ENCODE measurements at places on chromosomes 7 and 10.
A peak's percentile ranks its signal among the peaks of the same experiment; 100 is the strongest.

- H3K4me1 ChIP-seq = peaks cover 22% of the 10 kb centered on the region
- no peak overlapping the region for H3K27ac ChIP-seq
- H3K27me3 ChIP-seq = peaks cover 1% of the 10 kb centered on the region
Measured at GRCh38 chr7:100629117-100629716, 12.1 kb downstream of the TFR2 start.

- no peaks in the 10 kb centered on the region for H3K36me3 ChIP-seq
- H3K27ac ChIP-seq = no peak overlapping the region
- DNase-seq = no peak
- no peak overlapping the region for H3K4me3 ChIP-seq
- no peaks in the 10 kb centered on the region for H3K27me3 ChIP-seq
- H3K4me1 ChIP-seq = no peaks in the 10 kb centered on the region
Measured at GRCh38 chr7:40828686-40829600, 694.1 kb downstream of the SUGCT start.

- H3K27ac ChIP-seq = no peak overlapping the region
- no peak for DNase-seq
- no peaks in the 10 kb centered on the region for H3K27me3 ChIP-seq
- no peak overlapping the region for H3K4me3 ChIP-seq
- no peaks in the 10 kb centered on the region for H3K4me1 ChIP-seq
- H3K36me3 ChIP-seq = no peaks in the 10 kb centered on the region
Measured at GRCh38 chr10:82934429-82934828, 1059.4 kb downstream of the NRG3 start.

DNA sequence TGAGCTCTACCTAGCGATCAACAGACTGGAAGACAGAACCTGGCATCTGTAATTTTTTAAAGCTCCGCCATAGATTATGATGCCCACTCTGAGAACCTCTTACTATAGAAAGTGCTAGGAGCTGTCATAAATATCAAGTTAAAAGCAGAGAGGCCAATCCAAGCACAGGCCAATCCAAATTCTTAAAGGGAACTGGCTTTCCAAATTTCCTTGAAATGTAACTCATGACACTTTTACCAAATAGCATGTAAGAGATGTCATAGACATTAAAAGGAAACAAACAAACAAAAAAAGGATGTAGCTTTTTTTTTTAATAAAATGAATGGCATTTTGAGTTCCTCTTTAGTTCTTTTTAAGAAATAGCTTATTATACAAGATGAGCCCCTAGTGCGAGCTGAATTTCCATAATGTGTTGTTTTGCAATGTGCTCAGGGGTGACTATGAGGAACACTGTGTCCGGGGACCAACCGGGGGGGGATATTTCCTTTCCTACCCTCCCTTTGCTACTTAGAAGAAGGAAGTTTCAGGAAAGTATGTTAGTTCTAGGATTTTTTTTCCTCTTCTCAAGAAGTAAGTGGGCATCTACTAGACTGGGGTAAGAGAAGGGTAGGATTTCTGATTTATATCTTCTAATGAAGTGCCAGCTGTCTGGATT, 23.7 kb upstream of the MRC1 start:
- no peaks in the 10 kb centered on the region for H3K36me3 ChIP-seq
- peaks cover 6% of the 10 kb centered on the region for H3K27me3 ChIP-seq
- no peak overlapping the region for H3K4me3 ChIP-seq
- H3K27ac ChIP-seq = no peak overlapping the region
- no peaks in the 10 kb centered on the region for H3K4me1 ChIP-seq

DNA sequence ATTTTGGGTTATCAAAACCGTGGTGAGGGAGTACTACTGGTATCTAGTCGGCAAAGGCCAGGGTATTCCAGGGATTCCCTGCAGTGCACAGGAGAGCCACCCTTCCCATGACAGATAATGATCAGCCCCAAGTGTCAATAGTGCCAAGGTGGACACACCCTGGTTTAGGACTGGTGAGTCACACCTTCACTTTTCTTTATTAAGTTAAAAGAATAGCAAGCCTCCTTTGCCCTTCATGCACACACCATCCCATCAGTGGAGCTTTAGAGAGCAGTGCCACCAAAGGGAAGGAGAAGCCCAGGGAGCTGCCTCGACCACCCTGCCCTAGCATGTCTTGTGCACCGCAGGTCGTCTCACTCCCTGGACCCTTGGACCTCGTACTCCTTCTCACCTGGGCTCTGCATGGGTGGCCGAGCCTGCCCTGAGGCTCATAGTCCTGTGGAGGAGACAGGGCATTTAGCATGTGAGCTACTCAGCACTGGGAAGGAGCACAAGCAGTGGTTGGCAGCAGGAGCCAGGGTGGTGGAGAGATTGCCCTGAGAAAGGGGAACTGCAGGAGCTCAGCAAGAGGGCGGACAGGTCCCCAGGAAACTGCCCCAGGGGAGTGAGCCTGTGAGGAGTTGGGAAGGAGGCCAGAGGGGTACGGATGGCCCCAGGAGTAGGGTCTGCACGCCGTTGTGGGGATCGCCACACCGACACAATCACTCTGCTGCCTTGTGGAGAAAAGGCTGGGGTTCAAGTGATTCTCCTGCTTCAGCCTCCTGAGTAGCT, 17.4 kb downstream of the UBE2D4 start:
- no peaks in the 10 kb centered on the region for H3K4me1 ChIP-seq
- H3K4me3 ChIP-seq = no peak overlapping the region
- no peak for DNase-seq
- H3K36me3 ChIP-seq = peaks cover 10% of the 10 kb centered on the region

GRCh38 chr7:138433583-138434443, 26.2 kb upstream of the TRIM24 start:
- H3K27me3 ChIP-seq = peaks cover 6% of the 10 kb centered on the region
- DNase-seq = no peak
- H3K4me3 ChIP-seq = no peak overlapping the region
- H3K4me1 ChIP-seq = no peaks in the 10 kb centered on the region
- no peak overlapping the region for H3K27ac ChIP-seq

- peak within 1 kb of the TSS; percentile 90 for H3K27ac ChIP-seq
- DNase-seq = peak; percentile 71
- H3K4me3 ChIP-seq = peak within 1 kb of the TSS; percentile 97
- no peaks in the 10 kb centered on the region for H3K27me3 ChIP-seq
- H3K36me3 ChIP-seq = peaks cover 28% of the 10 kb centered on the region
Measured at GRCh38 chr10:100986952-100987684, at the start of the genes MRPL43 and TWNK. MRPL43 (minus strand) TSS chr10:100987497; CDS start chr10:100987443, 54 bp downstream. TWNK (plus strand) TSS chr10:100987543; CDS start chr10:100988211, 668 bp downstream.

- H3K4me1 ChIP-seq = no peaks in the 10 kb centered on the region
- H3K27me3 ChIP-seq = peaks cover 7% of the 10 kb centered on the region
- no peak for DNase-seq
- H3K36me3 ChIP-seq = peaks cover 4% of the 10 kb centered on the region
- H3K4me3 ChIP-seq = no peak overlapping the region
- H3K27ac ChIP-seq = no peak overlapping the region
Measured at GRCh38 chr10:110629680-110630191, 14.4 kb upstream of the RBM20 start.

DNA sequence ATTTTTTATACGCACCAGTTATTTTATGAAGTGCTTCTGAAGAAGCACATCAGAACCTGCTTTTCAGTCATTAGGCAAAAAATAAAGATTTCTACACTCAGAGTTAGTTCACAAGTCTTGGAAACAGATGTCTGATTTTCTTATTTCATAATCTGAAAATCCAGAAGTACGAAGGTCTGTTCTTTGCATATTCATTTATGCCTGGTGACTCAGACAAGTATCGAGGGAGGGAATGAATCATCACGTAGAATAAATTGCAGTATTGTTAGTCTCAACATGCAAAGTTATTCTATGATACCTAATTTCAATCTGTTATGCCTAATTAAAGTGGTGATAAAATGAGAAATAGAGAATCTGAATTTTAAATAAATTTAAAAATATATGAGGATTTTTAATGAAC, 113.6 kb upstream of the SEM1 start:
- no peaks in the 10 kb centered on the region for H3K36me3 ChIP-seq
- no peaks in the 10 kb centered on the region for H3K4me1 ChIP-seq
- H3K4me3 ChIP-seq = no peak overlapping the region
- DNase-seq = no peak

GRCh38 chr10:43138757-43139241, 554 bp downstream of the CSGALNACT2 start:
- H3K4me3 ChIP-seq = peak overlapping the region; percentile 96
- peak overlapping the region; percentile 99 for H3K27ac ChIP-seq
- no peaks in the 10 kb centered on the region for H3K27me3 ChIP-seq
- peaks cover 46% of the 10 kb centered on the region for H3K4me1 ChIP-seq

DNA sequence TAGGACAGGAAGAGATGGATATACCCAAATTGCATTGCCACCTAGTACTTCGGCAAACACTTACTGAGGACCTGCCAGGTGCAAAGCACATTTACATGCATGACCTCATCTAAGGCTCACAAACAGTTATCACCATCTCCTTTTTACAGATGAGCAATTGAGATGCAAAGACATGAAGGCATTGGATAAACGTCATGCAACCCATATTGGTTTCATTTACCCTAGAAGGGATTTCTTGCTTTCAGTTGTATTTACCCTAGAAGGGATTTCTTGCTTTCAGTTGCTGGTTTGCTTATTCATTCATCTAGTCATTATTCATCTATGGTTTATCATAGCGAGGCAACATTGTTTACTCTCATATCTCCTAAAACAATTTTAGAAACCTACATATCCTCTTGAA, 52.2 kb downstream of the STEAP1B start:
- no peak overlapping the region for H3K27ac ChIP-seq
- H3K27me3 ChIP-seq = no peaks in the 10 kb centered on the region

DNA sequence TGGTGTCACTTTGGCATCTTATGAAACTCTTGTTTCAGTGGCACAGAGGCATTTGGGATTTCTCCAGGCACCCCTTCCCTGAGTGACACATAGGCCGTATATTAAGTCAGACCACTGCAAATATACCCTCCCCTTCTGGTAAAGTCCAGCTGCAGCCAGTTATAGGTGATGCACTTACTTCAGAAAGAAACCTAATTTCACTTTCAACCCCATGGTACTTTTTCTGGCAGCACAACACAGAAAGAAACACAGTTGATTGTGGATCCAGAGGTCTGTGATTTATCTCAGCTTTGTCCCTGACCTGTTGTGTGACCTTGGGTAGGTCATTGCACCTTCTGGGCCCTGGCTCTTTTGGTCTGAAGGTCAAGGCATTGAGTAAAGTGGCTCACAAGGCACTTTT, 173.2 kb downstream of the BUB3 start:
- H3K36me3 ChIP-seq = peaks cover 3% of the 10 kb centered on the region
- no peak overlapping the region for H3K27ac ChIP-seq
- no peak overlapping the region for H3K4me3 ChIP-seq
- no peak for DNase-seq
- H3K4me1 ChIP-seq = no peaks in the 10 kb centered on the region

DNA sequence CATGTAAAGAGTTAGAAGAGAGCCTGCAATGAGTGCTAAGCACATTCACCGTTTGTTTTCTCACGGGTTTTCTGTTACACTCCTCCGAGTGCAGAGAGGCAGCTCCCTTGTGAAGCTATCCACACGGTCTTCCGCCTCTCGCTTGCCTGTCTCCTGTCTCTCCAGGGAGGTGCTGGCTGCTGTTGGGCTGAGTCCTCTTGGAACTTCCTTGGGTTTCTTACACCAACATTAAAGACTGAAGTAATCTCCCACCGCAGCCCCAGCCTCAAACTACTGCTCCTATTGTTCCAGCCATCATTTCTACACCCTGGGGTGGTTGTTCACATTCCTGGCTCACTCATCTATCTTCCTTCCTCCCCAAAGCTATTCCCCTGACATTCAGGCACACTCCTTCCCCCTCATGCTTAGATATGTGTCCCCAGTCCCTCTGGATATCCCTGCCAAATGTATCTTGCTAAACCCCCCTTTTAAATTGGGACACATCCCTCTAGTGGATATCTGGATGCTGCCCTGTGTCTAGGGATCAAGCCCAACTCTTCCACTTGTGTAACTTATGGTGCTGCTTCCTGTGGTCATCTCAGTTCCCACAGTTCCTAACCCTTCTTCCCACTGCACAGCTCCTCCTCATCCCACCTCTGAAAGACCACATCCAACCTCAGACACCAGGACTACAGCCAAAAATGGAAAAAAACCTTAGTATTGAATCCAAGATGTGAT, 14.1 kb downstream of the ESYT2 start:
- H3K4me3 ChIP-seq = peak overlapping the region; percentile 35
- peak overlapping the region; percentile 97 for H3K27ac ChIP-seq
- peaks cover 2% of the 10 kb centered on the region for H3K36me3 ChIP-seq
- DNase-seq = no peak
- no peaks in the 10 kb centered on the region for H3K27me3 ChIP-seq

GRCh38 chr10:6464862-6465430, 115.1 kb downstream of the PRKCQ start:
- DNase-seq = no peak
- no peaks in the 10 kb centered on the region for H3K4me1 ChIP-seq
- peaks cover 5% of the 10 kb centered on the region for H3K36me3 ChIP-seq
- H3K4me3 ChIP-seq = no peak overlapping the region
- H3K27ac ChIP-seq = no peak overlapping the region
- peaks cover 25% of the 10 kb centered on the region for H3K27me3 ChIP-seq

DNA sequence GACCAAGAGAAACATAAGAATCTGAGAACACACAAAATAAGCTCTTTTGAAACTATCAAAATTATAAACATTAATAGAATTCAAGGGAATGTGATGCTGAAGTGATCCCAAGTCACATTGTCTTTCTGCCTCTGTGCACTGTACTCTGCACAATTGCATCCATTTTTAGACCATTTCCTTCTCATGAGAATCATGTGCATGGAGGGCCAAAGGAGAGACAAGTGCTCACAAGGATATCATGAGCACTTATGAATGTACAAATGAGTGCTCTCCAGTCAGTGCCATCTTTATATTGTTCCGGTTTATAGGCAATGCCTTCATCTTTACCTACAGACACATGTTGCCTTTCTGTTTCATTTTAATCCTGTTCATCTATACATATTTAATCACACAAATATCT, 36.9 kb downstream of the MET start:
- H3K27ac ChIP-seq = no peak overlapping the region
- peaks cover 14% of the 10 kb centered on the region for H3K27me3 ChIP-seq

DNA sequence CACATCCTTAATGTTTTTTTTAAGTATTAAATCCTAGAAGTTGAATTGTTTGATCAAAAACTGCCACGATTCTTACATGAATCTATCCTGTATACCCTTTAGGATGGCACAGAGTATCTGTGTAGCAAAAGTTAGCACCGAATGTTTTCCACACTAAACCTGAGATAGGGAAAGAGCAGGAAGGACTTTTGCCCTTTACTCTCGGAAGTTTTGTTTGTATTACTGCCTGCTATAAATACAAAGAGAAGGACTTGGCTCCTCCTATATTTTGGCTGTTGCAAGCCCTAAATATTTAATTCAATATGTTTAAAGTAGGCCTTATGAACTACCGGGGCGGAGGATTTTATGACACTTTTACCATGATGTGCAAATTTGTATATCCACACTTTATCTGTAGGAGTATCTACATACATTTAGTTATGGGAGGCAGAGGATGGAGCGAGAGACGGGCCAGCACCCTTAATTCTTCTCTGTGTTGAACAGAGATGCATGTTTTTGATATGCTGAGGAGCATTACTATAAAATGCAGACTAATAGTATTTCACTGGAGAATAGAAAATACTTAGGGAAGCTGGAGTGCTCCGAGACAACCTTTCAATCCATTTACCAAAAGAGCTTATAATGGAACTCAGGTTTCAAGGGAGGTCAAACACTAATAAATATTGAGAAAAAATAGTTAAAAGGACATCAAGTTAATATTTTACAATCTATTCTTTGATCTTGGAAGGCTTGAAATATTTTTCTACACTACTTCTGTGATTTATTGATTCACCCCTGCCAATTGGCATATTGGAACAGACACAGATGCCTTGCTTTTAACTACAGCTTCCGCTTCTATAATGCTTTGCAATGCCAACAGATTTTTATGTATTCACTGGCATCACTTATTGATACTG, 97.4 kb downstream of the CHN2 start:
- H3K27ac ChIP-seq = no peak overlapping the region
- no peaks in the 10 kb centered on the region for H3K36me3 ChIP-seq
- H3K27me3 ChIP-seq = peaks cover 4% of the 10 kb centered on the region
- no peak for DNase-seq

GRCh38 chr7:158572000-158572828, 15.4 kb downstream of the PTPRN2 start:
- no peak for DNase-seq
- H3K4me1 ChIP-seq = no peaks in the 10 kb centered on the region
- H3K36me3 ChIP-seq = no peaks in the 10 kb centered on the region
- no peak overlapping the region for H3K4me3 ChIP-seq

Measured in memory B cell (primary cell).